SJSA1 (cell line): ENCODE measurements at places on chromosomes 1 and 21.

- DNase-seq, result no peak
Measured at GRCh38 chr1:190399233-190399632, 78.4 kb downstream of the BRINP3 start.

DNA sequence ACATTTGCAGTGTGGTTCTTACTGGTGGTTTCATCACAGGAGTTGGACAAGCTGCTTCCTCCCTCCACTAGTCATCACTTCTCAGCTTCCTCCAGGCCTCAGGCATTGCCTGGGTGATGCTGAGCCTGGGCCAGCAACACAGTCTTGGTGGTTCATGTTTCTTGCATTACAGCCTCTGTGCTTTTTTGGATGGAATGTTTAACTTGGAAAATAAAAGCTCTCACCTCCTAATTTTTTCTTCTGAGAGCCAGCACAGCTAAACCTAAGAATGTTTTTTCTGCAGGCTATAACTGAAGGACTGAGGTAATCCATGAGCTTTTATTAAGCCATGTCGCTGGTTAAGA lies 66.1 kb upstream of the RHOU start:
- no peak for DNase-seq

DNA sequence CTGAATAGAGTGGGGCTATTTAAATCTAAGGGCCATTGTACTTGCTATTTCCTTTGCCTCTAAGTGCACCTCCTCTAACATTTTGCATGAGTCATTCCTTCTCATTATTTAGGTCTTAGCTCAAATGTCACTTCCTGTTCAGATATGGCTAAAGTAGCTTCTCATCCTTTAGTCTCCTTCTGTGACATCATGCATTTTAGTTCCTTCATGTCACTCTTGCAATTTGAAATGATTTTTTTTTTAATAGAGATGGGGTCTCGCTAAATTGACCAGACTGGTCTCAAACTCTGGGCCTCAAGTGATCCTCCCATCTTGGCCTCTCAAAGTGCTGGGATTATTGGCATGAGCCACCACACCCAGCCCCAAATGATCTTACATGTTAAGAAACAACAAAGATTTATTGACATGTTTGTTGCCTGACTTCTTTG lies 6.6 kb downstream of the TBX19 start:
- no peak for DNase-seq

- DNase-seq, result peak; percentile 76
Measured at GRCh38 chr1:209850342-209850979, 22.7 kb downstream of the UTP25 start.

- DNase-seq, result peak; percentile 18
Measured at GRCh38 chr1:29521438-29521715, 285.1 kb downstream of the PTPRU start.

GRCh38 chr1:19756480-19756879 lies 43.2 kb downstream of the TMCO4 start:
- DNase-seq, result no peak

- no peak for DNase-seq
Measured at GRCh38 chr1:111856411-111857185, 100.9 kb downstream of the DDX20 start.

DNA sequence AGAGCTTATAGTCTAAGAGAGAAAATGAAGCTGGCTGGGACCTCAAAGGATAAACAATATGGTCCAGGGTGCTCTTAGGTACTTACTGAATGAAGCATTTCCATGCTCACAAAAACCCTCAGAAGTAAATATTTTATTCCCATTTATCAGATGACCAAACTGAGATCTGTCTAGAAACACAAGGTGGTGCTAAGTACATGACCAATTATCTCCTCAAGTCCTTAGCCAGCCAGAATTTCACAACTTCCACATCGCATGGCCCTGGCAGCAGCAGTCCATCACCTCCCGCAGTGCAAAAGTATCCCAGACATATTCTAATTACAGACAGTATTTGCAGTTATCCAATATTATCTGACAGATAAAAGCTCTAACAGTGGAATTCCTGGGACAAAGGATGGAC lies 321.7 kb upstream of the PROX1 start:
- no peak for DNase-seq

DNA sequence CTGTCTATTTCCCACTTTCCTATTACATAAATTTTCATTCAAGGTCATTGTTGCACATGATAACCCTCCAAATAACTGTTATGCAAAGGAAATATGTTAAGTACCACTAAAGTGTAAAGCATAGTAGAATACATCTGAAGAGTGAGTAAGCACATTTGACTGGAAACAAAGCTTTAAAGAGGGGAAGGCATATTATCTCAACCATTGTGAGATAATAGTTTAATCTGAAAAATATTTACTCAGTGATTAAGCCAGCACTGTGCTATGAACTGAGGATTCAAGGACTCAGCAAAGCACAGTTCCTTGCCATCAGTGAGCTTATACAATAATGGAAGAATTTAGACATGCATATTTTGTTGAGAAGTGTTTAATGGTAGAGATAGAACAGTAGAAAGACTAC lies 127.4 kb downstream of the HMCN1 start:
- DNase-seq, result no peak

- DNase-seq, result no peak
Measured at GRCh38 chr1:6065093-6065858, 19.6 kb downstream of the KCNAB2 start.

GRCh38 chr1:233281711-233282581 lies 13.6 kb downstream of the PCNX2 start:
- DNase-seq, result no peak

DNA sequence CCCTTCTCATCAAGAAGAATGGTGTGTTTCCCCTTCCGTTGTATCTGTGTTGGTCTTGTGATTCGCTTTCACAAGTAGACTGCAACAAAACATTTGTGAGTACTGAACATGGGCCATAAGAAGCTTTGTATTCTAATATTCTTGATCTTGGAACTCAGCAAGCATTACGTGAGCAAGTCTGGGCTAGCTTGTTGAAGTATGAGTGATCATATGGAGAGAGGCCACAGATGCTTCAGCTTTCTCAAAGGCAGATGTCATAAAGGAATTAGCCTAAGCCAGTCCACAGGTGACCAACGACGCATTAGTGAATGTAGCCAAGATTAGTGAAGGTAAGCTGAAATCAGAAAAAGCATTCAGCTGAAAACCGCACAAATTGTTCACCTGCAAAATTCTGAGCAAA lies 609.6 kb upstream of the NEGR1 start:
- DNase-seq, result no peak

- DNase-seq, result peak; percentile 46
Measured at GRCh38 chr1:157496121-157496526, 56.2 kb downstream of the FCRL5 start.

GRCh38 chr1:41874903-41875411 lies 43.8 kb downstream of the HIVEP3 start:
- no peak for DNase-seq

- no peak for DNase-seq
Measured at GRCh38 chr1:40917995-40918711, 56.0 kb upstream of the CITED4 start.

DNA sequence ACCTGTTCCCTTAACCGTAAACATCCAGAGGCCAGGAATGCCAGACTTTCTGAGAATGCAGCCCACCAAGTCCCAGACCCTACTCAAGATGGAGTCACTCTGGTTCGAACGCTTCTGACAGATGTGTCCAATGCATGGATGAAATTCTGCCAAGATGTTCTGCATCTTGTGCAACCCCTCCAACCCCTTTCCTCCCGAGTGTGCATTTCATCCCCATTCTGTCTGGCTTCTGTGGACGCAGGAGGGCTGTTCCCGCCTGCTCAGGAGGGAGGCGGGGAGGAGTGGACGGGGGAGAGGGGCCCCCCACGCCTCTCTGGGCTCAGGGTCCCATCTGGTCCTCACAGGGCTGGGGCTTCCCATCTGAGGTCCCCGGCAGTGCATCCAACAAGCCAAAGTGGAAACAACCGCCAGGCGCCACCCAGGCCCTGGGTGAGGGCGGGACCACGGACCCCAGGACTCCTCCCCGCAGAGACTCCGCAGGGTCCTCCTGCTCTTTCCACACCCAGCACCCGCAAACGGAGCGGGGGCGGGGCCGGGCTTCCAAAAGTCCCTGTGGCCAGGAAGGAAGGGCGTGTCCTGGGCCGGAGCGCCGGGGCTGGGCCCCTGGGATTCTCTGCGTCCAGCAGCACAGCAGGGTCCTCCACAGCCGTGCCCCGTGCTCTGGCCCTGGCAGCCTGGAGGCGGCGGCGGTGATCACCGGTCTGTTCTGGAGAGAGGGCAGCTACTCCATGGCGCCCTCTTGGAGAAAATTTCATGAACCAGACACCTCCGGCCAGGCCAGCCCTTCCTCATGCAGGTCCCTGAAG lies 27.8 kb upstream of the SUMO3 start:
- peak; percentile 82 for DNase-seq

- DNase-seq, result no peak
Measured at GRCh38 chr1:182794676-182795201, 5.2 kb downstream of the NPL start.

- DNase-seq, result no peak
Measured at GRCh38 chr1:205656236-205656635, 24.1 kb downstream of the SLC45A3 start.

DNA sequence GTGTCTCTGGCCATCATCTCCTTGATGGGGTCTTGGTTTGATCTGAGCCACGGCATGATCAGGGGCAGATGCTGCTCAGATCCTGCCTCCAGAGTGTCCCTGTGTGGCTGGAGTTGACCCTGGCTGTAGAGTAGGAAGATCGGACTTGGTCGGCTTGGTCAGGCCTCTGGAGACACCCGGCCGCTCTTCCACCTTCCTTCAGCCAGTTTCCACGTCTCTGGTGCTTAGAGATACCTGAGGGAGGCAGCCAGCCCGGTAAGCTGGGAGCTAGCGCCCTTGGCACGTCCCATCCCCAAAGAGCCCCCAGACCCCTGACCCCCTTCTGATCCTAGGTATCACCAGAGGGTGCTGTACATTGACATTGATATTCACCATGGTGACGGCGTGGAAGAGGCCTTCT lies 8.8 kb downstream of the MARCKSL1 start:
- DNase-seq, result no peak

DNA sequence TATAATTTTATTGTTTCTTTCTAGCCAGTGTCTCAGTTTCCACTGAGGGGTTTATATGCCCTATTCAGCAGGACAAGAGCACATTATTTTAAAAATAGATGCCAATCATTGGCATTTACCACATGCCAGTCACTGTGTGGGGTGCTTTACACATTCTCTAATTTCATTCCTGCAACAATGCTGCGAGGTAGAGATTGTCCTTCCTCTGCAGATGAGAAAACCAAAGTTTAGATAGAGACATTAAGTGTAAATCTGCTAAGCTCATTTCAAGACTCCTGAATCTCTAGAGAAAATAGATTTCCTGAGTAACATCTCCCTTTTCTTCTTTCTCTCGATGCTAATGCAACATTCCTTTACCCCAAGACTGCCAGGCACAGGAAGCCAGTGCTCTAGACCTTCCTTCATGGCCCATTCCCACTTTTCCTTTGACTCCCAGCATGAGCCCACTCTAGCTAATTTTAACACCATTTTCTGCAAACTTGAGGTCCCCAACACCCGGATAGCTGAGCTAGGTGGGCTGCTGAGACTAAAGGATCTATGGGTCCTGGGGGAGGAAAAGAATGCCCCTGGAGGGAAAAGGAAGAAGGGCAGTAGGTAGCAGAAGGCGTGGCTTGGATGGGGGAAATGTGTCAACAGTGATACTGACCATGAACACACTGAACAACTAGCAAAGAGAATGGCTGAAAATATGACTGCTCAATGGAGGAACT lies 50.0 kb downstream of the SH3GLB1 start:
- DNase-seq, result no peak

DNA sequence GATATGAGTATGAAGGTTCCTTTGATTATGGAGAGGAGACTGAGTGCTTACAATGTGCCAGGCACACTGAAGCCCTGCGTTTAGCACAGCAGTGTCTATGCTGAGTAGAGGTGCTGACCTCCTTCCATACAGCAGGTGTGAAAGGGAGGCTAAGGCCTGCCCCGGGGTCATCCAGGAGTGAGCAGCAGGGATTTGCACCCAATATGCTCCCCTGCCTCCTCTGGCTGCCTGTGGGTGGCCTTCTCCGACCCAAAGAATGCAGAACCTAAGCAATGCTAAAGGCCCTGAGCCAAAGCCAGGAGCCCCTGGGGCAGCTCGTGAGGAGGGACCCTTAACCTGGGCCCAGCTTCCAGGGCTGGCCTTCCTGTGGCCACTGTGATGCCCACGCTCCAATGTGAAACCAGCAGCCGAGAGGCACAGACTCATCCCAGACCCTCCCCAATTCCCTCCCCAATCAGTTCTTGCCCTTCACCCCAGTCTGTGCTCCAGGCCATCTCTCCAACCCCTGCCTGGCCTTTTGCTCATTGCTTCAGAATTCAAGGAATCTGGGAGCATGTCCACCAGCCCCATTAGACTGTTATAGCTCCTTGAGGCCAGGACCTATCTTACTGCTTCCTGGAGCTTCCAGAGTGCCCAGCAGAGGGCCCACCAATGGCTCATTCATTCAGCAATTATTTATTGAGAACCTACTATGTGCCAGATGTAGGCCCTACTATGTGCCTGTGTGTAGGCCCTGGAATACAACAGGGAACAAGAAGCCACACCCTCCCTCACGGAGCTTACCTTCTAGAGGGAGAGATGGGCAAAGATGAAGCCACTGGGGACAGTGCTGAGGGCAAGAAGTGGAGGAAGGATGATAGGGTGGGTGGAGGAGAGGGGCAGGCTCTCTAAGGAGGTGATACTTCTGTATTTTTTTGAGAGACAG lies 53.3 kb downstream of the TAS1R2 start:
- DNase-seq, result peak; percentile 6

GRCh38 chr1:4797429-4797828 lies 143.0 kb downstream of the AJAP1 start:
- no peak for DNase-seq
